ENCODE measurements at places on chromosomes 12 and 14.

DNA sequence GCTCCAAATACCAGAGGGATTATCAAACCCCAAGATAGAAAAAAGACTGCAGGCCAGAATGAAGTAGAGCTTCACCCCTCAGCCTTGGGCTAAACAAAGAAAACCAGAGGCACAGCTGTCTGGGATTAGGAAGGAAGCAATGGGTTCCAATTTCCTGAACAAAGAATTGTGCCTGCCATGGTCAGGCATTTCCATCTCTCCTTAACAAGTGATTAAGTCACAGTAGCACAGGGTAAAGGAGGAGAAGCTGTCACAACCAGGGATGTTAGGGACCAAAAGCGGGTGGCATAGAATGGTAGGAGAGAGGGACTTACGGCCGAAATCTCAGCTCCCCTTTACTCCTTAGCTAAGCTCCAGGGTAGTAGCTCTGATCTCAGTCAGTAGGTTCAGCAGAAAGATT lies 33.9 kb downstream of the SPTLC2 start:
- no peak for DNase-seq

DNA sequence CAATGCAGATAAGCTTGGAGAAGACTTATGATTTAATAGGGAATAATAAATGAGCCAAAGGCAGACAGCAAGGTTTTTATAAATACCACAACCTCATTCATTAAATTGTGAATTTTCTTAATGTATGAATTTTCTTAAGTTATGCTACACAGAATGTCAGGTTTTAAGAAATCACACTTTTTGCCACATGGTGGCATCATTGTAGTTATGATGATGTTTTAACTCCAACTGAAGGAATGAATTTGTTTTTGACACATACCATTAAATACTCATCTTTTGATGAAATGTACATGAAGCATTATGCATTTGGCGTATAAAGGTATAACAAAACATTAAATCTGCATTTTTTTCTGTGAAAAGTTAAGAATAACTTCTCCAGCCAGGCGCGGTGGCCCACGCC lies 524.1 kb upstream of the FBXO33 start:
- DNase-seq, result no peak

- no peak for DNase-seq
Measured at GRCh38 chr12:123956249-123956648, 16.4 kb downstream of the CCDC92 start.

- no peak for DNase-seq
Measured at GRCh38 chr12:116881877-116882507, 751 bp upstream of the HRK start.

- DNase-seq, result no peak
Measured at GRCh38 chr14:59394268-59394667, 70.9 kb downstream of the GPR135 start.

- no peak for DNase-seq
Measured at GRCh38 chr12:6306599-6307220, 3.8 kb upstream of the PLEKHG6 start.

- no peak for DNase-seq
Measured at GRCh38 chr14:53144244-53144643, 8.9 kb downstream of the DDHD1 start.

- DNase-seq, result no peak
Measured at GRCh38 chr12:14473707-14474287, 93.9 kb downstream of the PLBD1 start.
